T47D (cell line): ENCODE measurements at places on chromosomes 7 and 10.
A peak's percentile ranks its signal among the peaks of the same experiment; 100 is the strongest.

- no peak for DNase-seq
Observed at GRCh38 chr10:15494850-15495506, 123.9 kb upstream of the FAM171A1 start.

DNA sequence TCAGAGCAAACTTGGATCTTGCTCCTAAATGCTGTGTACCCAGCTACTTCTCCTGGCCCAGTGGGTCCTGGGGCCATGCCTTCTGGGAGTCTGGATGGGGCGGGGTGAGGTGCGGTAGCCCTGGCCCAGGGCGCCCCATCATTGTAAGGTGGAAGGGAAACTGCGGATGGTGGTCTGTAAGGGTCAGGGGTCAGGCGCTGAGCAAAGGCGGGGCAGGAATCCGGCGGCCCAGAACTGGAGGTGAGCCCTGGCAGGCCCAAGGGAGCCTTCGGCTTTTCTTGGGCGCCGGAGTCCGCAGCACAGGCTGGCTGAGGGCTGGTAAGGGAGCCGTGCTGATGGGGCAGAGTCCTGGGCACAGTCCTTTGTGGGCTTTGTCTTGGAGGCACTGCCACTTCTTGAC, 66.5 kb upstream of the CTBP2 start:
- DNase-seq, result no peak

DNA sequence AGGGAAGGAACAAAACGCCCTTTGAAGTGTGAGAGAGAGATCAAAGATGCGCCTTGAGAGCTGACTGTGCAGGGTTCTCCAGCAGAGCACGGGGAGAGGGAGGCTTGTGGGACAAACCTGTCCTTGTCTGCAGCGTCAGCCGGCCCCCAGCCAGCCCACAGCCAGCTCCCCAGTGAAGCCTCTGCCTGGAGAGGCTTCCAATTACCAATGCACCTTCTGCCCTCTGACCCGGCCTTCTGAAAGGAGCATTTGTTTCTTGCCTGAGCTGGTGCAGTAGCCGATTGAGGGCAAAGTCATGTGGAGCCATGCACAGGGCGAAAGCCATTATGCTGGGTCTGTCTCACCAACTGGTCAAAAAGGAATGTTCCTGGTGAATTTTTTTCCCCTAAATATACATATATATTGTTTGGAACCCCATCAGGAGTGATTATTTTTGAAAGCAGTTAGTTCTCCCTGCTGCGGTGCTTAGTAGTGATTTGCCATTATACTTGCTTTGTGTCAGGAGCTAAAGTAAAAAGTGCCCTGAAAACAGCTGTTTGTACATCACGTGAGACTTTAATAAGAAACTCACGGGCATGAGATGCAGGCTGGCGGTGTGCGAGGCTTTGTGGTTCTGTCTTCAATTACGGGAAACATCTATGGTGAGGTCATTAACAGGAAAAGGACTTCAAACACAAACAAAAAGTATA, 268.6 kb downstream of the KLF6 start:
- DNase-seq, result no peak

GRCh38 chr10:61970182-61971002, 68.9 kb downstream of the ARID5B start:
- no peak for DNase-seq

DNA sequence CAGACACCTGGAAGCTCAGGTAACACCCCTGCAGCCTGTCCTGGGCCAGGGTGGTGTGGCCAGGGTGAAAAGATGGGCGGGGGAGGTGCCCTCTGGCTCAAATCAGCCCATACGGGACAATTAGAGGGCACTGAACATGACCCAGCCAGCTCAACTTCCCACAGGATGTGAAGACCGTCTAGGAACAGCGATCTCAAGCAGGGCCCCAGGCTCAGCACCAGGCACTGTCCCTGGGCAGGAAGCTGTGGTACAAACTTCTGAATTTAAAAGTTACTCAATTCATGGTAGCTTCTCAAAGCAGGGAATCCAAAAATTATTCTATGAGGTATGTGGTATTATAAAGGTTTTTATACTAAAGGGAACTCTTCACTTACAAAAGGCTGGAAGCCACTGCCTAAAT, 5.1 kb upstream of the GRB10 start:
- DNase-seq, result no peak

DNA sequence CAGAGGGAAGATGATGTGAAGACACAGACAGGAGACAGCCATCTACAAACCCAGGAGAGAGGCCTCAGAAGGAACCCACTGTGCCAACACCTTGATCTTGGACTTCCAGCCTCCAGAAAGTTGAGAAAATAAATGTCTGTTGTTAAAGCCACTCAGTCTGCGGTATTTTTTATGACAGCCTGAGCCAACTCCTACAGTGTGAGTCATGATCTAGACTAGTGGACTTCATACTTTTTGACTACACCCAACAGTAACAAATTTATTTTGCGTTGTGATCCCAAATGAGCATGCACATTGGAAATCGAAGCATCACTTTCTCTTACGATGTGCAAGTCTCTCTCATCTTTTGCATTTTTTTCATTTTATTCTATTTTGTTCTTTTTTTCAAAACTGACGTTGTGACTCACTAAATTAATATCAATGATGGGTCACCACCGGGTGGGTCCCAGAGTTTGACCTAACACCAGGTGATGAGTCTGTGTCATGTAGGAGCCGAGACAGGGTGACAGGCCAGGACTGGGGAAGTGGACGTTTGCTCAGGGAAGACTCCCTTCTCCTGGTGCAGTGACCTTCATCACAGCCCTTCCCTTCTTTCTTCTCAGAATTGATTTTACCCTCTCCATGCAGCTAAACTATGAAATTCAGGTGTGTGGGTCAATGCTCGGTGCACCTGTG, 28.9 kb downstream of the PHYH start:
- DNase-seq, result no peak

GRCh38 chr10:84822931-84823630, 494.7 kb downstream of the CCSER2 start:
- DNase-seq, result no peak

GRCh38 chr10:132702601-132703418, 83.1 kb downstream of the NKX6-2 start:
- DNase-seq, result no peak

GRCh38 chr7:149292462-149292823, 30.4 kb downstream of the ZNF783 start:
- DNase-seq, result no peak

DNA sequence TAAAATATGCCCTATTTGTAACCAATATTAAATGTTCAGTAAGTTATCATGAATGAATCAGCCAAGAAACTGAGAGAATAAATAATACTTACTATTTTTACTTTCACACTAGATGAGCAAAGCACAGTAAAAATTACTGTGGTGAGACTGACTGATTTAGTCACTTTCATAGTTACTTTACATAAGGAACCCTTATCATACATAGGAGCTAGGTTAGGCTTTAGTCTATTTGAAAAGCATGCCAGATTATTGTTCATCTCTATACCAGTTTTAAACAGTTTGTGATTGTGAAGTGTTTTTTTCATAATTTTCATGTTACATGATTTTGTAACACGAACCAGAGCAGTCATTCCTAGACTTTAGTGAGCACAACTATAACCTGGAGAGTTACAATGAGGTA, 80.7 kb upstream of the MAGI2 start:
- DNase-seq, result no peak

DNA sequence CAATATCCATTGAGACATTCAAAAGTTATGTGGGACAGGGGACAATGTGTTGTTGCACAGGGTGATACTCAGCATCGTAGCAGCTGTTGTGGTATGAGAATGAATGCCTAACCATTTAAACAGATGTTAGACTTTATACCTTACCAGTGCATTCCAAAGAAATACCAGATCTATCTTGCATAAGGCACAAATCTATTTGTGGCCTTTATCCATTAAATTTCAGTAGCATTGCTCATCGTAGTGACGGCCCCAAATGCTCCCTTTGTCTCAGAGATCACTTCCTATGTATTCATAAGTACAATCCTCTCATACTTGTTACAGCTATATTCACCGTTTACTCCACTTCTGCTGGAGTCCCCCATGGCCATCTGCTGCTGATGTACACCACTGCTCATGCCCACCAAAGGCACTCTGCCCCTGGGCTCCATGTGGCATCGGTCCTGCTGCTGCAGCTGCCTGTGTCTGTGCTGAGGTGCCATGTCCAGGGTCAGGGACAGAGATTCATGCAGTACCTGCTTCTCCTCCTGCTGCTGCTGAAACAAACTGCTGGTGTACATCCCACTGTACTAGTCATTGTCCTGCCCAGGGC, 96.3 kb downstream of the CPED1 start:
- no peak for DNase-seq

DNA sequence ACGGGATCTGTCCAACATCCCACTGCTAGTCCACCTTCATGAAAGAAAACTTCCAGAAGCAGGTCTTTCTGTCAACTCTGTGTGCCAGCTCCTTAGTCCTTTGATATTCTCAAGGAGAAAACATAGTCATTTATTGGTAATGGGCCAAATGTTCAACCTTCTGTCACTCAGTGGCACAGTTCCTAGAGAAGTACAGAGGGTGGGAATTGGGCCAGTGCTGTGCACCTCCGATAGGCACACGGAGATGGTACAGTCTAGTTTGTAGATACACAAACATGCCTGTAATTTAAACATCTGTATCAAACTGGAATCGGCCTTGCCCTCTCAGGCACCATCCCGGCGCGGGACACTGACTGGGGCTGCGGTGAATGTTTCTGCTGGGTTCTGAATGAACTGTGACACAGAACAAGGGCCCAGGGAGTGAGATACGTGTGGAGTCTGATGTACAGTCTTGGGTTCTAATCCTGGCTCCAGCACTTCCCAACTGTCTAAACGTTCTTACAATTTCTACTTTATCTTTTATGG, 213.9 kb upstream of the SHH start:
- DNase-seq, result no peak

GRCh38 chr10:63008491-63008890, 124.6 kb upstream of the NRBF2 start:
- no peak for DNase-seq

DNA sequence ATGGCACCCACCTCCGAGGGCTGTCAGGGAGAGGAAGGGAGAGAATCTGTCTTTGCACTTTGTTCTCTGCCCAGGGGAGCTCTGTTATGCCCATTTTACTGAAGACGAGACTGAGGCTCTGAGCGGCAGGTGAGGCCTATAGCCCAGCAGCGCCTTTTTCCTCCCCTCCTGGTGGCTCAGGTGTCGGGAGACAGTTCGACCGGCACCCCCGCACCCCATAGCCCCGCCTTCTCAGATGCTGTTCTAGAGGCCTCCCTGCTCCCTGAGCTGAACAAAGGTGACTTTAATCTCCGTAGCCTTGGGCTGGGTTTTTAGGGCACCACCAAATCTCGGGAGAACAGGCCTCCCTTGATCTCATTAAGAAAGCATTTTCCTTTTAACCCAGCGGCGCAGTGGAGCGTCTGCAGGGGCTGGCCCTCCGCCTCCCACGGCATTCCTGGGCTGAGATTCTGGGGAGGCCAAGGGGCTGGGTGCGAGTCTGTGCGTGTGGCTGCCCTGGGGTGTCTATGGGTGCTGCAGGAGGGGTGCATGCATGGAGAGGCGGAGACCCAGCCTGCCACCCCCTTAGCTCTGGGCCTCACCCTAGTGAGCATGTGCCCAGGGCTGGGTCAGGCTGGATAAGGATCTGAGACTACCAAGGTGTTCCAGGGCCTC, 3.3 kb downstream of the LFNG start:
- DNase-seq, result peak; percentile 77

DNA sequence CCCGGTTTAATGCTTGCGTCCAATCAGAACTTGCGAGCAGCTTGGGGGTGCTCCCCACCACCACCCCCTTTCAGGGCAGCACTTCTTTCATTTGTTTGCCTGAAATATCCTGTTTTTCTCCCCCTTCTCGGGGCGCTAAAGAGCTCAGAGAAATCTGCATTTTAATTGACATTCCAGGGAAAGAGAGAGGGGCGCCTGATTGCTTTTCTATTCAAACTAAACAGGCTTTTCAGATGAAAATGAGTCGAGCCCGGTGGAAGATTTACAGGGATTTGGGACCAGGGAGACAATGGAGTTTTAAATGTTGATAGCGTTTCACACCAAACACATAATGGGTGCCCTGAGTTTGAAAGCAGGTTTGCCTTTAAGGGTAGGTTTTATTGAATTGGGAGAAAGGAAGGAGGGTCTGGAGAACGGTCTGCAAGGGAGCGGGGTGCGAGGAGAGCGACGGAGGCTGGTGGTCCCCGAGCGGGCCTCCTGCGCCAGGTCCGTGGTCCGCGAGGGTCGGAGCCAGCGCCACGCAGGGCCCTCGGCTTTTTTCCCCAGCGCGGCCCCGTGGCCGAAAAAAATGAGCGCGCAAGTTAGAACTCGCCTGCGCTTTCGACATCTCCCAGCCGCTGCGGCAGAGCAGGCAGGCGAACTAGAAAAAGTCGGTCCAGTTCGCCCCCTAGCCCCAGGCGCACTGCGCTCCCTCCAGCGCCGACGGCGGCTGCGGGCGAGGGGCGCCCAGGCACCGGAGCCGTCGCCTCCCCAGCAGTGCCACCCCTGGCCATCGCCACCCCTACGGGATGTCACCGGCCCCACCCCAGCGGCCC, 1.3 kb downstream of the FGFR2 start:
- DNase-seq, result peak; percentile 42

DNA sequence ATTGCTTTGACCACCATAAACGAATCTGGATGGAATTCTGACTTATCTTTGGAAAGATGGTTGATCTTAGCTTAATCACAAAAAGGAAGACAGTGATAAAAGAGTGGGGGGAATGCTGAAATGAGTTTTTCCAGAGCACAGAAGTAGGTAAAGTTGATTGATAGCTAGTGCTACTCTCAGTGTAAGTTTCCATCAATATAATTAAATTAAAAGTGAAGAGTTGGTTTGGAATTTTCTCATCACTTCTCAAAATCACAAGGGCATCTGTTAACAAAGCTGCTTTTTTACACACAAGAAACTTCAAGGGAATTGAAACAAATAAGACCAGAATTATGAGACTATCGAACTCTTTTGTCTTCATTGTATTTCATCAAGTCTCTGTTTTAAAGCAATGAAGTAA, 1217.3 kb downstream of the REEP3 start:
- DNase-seq, result no peak

DNA sequence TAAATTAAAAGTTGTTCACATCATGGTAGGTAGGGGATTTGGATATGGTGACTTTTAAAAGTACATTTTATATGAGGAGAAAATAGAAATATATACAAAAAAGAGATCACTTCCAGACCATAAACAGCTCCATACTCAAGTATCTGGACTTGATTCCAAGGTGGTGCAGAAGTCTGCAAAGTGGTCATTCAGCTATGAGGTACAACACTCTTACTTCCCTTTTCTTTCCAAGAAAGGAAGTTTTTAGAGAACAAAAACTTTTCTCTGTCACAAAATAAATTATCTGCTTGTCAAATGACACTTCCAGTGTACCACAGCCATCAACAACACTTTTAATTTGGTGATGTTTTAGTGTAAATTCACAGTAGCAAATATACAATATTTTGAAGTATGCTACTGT, 1013.5 kb downstream of the GATA3 start:
- DNase-seq, result no peak

GRCh38 chr7:36943591-36944435, 219.5 kb upstream of the AOAH start:
- no peak for DNase-seq
